ENCODE measurements at places on chromosomes 12 and 14.

- no peak for DNase-seq
Observed at GRCh38 chr12:6312529-6313325, 2.2 kb downstream of the PLEKHG6 start.

GRCh38 chr14:53744857-53745256 is 211.8 kb downstream of the BMP4 start:
- no peak for DNase-seq

DNA sequence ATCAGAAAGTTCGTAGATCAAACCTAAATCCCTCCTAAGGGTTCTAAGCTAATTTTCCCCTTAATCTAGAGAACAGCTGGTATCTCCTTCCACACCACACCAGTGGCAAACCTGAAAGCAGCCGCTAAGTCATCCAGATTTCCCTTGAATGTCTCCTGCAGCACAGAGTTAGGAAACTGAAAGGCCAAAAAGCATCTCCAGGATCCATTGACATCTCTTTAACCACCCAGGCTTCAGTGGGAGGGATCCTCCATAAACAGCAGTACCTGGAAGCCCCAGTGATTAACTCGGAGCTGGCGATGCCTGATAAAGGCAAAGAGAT is 47.6 kb downstream of the CRACR2A start:
- no peak for DNase-seq

DNA sequence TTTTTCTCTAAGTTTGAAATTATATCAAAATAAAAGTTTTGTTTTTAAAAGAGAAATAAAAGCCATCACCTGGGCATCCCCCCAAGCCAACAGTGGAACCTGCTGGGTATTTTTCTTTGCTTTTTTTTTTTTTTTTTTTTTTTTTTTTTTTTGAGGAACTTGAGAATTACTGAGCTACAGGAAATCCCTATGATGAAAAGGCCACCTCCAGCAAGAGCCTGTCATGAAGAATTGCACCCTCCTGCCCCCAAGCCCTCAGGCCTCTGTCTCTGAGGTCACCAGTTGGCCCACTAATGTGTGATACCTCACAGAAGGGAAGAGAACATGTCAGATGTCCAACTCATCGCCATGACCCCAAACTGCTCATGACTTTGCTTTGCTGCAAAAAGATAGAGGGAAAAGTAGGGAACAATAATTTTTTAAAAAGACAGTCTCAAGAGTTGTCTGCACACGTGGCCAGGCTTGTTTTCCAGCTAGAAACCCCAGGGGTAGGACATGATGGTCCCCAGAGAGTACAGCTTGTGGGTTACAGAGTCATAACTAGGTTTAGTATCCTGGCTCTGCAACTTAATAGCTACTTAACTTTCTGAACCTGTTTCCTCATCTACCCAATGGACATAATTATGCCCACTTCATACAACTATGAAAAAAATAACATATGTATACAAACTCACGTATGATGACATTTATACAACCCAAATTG is 124.3 kb upstream of the EGLN3 start:
- no peak for DNase-seq

DNA sequence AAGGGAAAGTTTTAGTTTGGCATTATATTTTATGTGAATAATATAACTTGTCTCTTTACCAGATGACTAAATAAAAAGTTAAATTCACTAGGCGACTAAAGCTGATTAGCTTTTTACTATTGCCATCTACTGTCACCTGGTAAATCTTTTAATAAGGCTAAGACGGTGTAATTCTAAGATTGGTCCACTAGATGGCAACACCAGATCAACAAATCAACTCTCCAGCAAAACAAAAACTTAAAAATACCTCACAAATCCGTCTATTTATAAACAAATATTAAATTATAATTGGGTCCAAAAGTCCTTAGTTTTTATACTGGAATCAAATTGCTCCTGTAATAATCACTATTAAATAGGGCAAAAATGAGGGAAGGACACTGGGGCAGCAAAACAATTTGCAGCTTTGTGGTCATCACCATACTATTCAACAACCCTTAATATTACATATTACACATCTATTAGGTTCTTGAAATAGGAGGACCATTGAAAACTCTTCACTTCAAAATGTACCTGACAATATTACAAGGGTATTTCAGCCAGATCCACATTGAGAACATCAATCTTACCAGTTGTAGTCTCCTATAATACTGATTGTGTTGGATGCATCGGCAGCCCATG is 47.9 kb downstream of the GALC start:
- DNase-seq: no peak

- DNase-seq: no peak
Observed at GRCh38 chr14:34775342-34775741, 60.9 kb upstream of the CFL2 start.

DNA sequence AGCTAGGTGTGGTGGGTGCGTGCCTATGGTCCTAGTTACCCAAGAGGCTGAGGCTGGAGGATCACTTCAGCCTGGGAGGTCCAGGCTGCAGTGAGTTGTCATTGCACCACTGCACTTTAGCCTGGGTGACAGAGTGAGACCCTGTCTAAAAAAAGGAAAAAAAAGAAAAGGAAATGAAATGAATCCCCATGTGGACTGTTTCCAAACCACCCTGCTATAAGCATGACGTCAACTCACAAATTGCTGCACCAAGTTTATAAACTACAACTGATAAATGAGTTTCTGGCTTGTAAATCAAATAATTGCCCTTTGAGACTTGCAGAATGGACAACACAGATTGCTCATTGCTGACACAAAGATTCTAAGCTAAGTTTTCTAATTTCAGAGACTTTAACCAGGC is 51.0 kb upstream of the STK38L start:
- DNase-seq: no peak

DNA sequence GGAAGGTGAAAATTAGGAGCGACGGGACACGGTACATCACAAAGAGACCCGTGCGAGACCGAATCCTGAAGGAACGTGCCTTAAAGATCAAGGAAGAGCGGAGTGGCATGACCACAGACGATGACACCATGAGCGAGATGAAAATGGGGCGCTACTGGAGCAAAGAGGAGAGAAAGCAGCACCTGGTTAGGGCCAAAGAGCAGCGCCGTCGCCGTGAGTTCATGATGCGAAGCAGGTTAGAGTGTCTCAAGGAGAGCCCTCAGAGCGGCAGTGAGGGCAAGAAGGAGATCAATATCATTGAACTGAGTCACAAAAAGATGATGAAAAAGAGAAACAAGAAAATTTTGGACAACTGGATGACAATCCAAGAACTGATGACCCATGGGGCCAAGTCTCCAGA is 385.3 kb downstream of the PDZRN4 start:
- DNase-seq: no peak

GRCh38 chr12:109461846-109462756 is 15.0 kb downstream of the KCTD10 start:
- DNase-seq: no peak

DNA sequence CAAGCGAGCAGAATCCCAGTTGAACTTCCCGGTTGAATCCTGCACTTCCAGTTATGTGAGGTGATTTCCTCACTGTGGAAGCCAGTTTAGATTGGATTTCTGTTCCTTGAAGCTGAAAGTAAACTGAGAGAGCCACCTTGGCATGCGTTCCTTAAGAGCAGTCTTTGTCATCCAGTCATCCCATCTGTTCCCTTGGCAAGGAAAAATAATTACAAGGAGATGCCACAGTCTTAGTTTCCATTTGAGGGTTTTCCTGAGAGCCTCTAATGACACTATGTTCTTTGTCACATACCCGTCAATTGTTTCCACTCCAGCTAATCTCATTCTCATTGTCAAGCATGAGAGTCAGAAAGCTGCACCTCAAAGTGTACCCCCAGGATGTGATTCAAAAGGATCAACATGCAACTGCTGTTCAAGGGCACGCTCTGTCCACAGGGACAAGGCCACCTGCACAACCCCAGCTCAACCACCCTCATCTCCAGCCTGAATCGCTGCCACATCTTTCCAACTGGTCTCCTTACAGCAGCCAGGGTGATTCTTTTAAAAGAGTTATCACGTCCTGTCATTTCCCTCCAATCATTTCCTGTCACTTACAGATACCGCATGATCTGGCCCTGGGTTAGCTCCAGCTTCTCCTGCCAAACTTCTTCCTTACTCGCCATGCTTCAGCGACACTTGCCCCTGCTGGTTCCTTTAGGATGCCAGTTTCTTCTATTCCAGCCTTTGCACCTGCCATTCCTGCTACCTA is 18.0 kb upstream of the TCP11L2 start:
- DNase-seq: no peak

DNA sequence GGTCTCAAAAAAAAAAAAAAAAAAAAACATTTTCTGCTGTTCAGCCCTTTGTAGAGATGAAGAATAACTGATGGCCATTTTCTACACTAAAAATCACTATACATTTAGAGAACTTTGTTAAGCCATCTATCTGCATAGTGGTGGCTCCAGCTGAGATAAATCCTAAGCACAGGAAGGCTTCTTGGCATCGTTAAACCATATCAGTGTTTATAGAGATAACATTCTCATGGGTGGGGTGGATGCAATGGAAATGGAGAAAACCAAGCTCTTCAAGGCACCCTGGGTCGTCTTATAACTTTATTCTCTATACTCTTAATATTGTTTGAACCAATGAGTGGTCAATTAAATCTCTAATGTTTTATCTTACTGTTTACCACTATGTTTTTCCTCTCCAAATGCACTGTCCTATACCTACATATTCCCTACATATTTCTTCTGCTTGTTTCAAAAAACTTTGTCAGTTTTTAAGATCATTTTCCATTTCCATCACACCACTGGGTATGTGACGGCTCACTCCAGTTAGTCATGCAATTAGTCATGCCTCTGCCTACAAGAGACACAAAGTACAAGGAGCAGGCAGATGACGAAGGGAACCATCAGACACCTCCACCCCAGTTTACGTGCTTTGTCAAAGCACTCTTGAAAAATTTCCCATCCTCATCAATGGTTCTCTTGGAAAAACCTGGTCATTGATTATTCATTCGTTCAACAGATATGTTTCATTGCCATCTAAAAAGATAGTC is 119.3 kb upstream of the OVCH1 start:
- no peak for DNase-seq

GRCh38 chr14:99726538-99727095 is 42.5 kb downstream of the CYP46A1 start:
- DNase-seq: no peak

DNA sequence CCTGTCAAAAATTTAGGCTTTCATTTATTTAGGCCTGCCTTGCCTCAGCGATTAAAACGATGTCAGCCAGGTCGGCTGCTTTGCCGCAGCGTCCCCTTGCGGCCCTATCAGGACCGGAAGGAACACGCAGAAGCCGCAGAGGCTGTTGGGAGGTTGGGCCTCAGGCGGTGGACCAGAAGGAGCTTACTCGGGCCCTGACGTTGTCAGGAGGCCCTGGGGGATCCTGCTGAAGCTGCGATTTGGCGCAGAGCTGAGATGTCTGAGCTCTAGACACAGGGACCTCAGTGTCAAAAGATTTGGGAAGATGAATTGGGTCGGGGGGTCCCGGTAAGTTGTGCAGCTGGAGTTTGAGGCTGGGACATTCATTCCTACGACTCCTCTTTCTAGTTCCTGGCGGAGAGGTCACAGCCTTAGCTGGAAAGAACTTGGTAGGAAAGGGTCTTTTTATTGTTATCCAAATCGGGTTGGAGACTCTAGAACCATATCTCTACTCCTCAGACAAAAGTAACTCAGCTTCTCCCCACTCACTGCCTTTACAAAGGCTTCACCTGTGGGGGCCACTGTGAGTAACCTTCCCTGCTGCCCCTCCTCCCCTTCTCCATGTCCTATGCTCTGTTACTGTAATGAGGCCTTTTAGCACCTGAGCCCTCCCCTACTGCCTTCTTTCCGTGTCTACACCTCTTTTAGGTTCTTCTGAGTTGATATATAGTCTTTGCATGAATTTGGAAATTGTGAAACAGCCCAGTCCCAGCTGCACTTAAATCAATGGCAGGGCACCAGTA is 6.6 kb upstream of the ABCD2 start:
- DNase-seq: no peak

GRCh38 chr14:95830386-95830785 is 46.2 kb upstream of the TUNAR start:
- no peak for DNase-seq

- no peak for DNase-seq
Observed at GRCh38 chr14:31760277-31760676, 199.1 kb downstream of the NUBPL start.

GRCh38 chr12:8987685-8988084 is 1.7 kb upstream of the KLRG1 start:
- no peak for DNase-seq

DNA sequence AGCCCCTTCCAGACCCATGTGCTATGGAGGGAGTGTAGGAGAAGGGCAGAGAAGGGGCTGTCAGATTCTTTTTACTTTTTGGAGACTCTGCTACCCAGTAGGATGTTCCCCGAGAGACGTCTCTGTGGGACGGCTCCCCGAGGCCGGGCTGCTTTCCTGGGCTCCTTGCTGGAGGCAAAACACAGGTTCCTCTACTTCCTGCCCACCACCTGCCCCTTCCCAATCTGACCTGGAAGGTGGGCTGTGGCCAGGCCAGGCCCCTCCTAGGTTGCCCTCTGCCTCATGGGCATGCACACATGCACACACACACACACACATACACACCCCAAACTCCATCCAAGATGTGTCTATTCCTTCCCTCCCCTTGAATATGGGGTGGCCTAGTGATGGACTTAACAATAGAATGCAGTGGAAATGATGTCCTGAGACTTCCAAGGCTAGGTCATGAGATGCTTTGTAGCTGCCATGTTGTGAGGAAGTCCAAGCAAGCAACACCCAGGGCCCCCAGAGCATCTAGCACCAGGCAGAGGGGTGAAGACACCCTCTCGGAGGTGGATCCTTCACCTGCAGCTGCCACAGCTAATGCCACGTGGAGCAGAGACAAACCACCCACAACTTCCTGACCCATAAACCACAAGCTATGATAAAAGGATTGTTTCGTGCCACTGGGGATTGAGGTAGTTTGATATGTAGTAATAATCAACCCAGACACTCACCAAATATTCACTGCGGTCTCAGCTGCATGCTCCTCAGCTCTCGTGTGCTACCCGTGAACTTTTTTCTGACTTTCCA is 1.6 kb upstream of the ASB2 start:
- peak; percentile 57 for DNase-seq

DNA sequence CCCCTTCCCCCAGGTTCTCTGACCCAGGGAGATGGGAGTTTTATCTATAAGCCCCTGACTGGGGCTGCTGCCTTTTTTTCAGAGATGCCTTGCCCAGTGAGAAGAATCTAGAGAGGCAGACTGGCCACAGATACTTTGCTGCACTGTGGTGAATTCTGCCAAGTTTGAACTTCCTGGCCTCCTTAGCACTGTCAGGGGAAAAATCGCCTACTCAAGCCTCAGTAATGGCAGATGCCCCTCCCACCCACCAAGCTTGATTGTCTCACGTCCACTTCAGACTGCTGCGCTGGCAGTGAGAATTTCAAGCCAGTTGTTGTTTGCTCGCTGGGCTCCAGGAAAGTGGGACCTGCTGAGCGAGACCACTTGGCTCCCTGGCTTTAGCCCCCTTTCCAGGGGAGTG is 31.7 kb downstream of the KLRK1 start:
- DNase-seq: no peak

DNA sequence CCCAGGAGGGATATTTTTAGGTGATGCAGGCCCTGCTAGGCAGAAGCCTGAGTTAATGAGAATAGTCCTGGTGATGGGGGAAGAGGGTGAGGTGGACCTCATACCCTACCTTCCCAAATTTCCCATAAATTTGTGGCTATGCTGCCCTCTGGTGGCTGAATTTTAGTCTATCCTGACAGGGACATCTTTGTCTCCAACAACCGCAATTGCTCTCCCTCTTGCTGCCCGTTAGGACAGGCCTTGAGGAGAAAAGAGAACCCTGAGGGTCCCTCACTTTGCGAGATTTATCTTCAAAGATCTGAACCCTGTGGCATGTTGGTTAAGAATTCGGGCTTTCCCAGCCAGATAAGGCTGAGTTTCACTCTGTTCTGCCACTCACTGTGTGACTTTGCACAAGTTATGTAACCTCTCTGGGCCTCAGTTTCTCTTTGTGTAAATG is 9.8 kb upstream of the ZNF385A start:
- no peak for DNase-seq

All from stimulated activated CD4-positive, alpha-beta T cell treated with anti-CD3 and anti-CD28 coated beads, Interleukin-15, amount 100 ng/mL, for 1 hour (primary cell).